ENCODE measurements at places on chromosomes 11 and 22.

DNA sequence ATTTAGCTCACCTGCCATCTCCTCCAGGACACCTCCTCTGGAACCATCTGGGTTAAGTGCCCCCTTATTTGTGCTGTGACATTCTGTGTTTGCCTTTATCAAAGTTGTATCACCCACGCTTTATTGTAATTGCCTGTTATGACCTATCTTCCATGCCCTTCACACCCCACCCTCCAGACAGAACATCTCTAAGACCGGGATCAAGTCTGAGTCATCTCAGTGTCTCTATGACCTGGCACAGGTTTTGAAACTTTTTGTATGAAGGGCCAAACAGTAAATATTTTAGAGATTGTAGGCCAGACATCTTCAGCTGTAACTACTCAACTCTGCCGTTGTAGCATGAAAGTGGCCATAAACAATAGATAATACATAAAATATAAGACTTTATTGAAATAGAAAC is 161.8 kb downstream of the SPON1 start:
- no peak for DNase-seq

- DNase-seq: no peak
Measured at GRCh38 chr11:93219440-93219839, 21.6 kb upstream of the SLC36A4 start.

DNA sequence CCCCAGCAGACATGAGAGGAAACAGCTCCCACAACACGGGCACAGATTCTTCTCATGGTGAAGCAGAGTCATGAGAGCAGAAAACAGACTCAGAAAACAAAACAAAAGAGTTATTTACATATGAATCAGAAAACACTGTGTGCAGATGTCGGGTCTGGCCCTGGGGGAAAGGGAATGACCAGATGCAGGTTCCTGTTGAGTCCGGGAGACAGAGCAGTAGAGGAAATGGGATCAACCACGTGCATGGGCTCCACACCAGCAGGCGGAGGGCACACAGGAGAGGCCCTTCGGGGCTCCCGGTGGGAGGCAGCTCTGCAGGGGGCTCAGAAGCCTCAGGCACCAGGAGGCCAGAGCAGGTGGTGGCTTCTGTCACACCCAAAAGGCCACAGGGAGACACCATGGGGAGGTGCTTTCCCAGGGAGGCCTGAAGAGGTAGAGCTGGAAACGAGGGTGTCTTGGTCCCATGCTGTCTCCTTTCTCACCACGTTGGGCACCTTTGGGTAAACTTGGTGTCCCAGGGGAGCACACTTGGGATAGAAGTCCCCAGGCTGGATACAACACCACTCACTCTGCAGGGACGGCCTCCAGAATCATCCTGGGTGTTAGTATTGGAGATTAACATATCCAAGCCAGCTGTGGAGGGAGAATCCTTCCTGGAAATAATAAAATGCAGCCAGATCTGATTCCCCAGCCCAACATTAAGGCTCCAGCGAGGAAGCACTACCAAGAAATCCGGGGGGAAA is 764.7 kb downstream of the BRD1 start:
- DNase-seq: no peak

DNA sequence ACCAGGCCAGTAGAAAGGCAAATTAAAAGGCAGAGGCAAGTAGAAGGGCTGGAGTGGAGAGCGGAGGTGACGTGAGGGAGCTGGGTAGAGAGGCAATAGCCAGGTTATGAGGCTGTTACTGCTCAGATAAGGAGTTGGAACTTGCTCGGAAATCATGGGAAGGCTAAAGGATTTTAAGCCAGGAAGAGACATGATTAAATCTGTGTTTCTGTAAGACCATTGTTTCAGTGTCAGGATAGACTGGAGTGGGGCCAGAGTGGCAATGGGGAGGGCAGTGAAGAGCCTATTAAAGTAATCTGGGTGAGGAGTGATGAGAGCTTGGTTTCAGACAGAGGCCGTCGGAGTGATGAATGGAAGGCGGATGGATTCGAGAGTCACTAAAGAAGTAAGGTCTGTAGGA is 39.0 kb downstream of the GRAMD1B start:
- DNase-seq: no peak

- no peak for DNase-seq
Measured at GRCh38 chr11:102946237-102946636, 9.3 kb downstream of the MMP13 start.

Measured in esophagus squamous epithelium (tissue), 5 donors.